Stimulated activated CD4-positive, alpha-beta T cell treated with anti-CD3 and anti-CD28 coated beads, Interleukin-1b, Interleukin-23, amount 100 ng/mL, for 24 hours (primary cell): ENCODE measurements at places on chromosomes 11 and 22.

GRCh38 chr11:74950374-74950969, 1.4 kb downstream of the SPCS2 start:
- DNase-seq, result no peak

- DNase-seq, result no peak
These were observed 17.3 kb downstream of the EPS8L2 start for GRCh38 chr11:723120-723883.

DNA sequence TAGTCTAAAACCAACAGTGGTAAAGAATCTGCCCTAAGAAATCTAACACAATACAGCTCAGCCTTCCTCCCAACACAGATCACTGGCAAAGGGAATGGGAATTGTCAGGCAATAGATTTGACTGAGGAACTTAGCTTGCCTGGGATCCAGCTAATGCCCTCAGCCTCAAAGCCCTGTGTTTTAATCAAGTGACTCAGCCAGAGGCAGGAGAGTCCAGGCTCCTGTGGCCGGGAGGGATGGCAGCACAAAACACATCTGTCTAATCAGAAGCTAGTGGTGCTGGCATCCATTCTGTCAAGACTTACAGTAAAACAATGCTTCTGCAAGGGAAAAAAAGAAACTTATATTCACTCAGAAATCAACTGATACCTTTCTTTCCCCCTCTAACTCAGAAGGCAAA, 5.6 kb downstream of the SYTL2 start:
- DNase-seq, result no peak

DNA sequence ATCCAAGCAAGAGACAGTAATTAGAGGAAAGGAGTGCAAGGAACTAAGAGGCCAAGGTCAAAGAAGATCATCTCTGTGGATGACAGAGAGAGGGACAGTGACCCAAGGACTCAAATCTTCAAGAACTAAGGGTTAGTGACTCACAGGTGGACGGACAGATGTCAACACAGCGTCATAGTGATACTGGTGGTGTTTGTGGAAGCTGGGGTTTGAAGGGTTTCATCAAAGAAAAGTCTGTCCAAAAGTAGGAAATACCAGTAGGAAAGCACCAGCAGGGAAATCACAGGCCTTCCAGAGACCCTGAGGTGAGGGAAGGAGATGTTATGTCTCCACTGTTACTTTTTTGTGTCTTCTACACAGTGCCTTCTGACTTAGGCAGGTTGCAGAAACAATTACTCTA, 32.2 kb downstream of the IL10RA start:
- no peak for DNase-seq

DNA sequence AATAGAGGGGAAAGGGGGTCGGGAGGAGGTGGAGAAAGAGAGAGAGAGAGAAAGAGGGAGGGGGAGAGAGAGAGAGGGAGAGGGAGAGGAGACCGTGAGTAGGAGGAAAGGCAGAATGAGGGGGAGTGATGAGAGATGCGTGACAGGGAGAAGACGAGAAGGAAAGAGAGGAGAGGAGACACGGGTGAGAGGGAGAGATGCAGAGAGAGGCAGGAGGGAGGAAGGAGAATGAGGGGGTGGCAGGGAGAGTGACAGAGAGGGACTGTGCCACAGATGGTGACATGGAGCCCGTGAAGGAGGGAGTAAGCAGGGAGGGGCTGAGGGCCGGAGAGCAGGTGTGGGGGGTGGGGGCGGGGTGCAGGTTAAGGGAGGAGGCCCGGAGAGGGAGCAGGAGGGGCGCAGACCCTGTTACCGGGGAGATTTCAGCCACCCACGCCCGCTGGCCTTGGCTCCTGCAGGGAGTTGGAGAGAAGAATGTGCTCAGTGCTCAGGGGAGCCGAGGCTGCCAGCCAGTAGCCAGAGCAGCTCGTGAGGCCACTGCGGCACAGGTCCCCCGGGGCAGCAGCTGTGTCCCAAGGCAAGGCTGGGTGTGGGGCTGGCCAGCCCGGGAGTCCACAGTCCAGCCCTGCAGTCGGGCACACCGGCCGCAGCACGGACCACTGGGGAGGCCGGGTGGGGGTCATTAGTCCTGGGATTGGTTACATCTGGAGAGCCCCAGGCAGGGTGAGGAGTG, at the start of gene SSTR3:
Gene SSTR3 (minus strand): TSS at position 304 of the 733 bp plus-strand sequence. CDS start 4,674 bp downstream, outside the sequence.
- DNase-seq, result no peak

DNA sequence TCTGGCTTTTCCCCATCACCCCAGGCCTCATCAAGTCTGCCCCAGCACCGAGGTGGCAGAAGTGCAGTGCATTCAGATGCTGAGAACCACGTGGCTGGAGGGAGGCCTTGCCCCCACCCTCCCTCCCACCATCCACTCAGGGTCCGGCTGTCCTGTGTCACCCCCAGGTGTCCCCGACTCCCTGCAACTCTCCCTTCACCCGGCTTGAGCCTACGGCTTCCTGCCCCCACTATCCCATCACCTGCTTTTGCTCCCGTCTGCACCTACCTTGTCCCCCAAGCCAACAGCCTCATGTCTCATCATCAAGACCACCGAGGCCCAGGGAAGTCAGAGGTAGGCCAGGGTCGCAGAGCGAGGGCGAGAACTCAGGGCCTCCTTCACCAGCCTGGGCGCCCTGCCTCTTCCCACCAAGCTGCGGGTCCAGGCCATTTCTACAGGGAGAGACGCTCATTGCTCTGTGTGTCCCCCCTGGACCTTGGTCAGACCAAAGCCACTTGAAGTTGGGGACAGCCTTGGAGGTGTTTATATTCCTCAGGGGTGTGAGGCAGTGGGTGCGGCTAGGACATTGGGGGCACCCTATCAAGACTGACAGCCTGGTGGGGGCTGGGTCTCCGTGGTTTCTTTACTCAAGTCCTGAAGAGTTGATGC, 66.2 kb upstream of the CCND1 start:
- DNase-seq, result no peak

- DNase-seq, result no peak
These were observed 12.3 kb downstream of the MYRF start for GRCh38 chr11:61764606-61765260.

DNA sequence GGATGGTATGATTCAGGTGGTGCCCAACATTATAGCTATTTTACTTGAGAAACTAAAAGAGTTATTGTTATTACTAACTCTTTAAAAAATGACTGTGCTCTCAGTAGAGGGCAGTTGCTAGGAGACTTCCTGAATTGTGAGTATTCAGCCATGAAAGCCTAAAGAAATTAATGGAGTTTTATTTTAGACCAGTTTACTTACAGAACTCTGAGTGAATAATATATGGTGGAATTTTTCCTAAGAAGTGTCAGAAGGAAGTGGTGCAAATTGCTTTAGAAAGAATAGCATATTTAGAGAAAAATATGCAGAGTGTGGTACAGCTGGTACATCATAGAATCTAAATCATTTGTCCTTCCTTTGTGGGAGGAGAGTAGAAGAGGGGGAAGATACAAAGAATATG, 689.9 kb upstream of the CCDC90B start:
- DNase-seq, result no peak
